ENCODE measurements at places on chromosomes 2 and 18.

GRCh38 chr2:151171186-151171585 is 90.5 kb downstream of the RBM43 start:
- no peak for DNase-seq

- no peak for DNase-seq
These were observed 16.4 kb downstream of the POU3F3 start for GRCh38 chr2:104870100-104870975.

GRCh38 chr2:121360566-121361300 is 75.7 kb upstream of the TFCP2L1 start:
- peak; percentile 18 for DNase-seq

DNA sequence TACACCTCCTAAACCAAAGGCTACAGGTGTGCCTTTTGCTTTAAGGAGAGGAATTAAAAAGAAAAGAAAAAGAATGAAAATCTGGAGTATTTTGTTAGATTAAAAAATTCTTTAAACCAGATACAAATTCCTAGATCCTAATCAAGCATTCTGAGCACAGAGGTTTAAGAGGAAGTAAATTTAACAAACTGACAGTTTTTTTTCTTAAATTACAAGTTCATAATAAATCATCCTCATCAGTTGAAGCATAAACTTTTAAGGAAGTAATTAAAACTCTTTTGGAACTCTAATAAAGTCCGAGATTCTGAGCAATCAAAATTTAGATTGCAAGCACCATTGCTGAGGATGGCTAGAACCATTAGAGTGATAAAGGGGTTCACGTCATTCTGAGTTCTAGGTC is 75.1 kb downstream of the POLE4 start:
- DNase-seq: no peak

DNA sequence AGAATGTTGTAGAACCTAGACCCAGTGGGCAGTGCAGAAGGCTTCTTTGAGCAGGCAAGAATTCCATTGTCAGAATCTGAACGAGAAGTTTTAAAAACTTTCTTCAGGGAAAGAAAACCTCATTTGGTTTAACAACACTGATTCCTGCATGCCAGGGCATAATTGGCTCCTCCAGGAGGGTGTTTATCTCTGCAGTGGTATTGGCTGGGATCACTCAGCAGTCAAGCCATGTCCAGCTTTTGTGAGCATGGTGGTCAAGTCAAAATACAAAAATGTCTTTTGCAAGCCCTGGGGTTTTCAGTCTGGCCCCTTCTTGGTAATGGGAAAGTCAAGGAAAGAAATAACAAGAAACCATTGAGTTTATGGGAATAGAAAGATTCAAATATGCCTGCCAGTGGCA is 28.3 kb downstream of the FHOD3 start:
- DNase-seq: no peak

DNA sequence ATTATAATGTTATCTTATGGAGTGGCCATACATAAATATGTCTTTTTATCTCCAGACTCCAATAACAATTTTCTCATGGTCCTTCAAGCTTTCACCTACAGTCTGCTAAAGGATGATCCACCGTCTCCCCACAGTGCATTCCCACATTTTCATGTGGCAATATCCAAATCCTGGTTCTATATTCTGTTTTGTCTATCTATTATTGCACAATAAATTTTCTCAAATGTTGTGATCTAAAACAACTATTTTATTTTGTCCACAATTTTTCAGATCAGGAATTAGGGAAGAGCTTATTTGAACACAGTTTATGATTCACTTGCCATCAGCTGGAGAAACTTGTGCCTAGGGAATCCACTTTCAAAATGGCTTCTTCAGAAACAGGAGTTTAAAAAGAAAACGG is 614.4 kb upstream of the TMEFF2 start:
- DNase-seq: no peak

DNA sequence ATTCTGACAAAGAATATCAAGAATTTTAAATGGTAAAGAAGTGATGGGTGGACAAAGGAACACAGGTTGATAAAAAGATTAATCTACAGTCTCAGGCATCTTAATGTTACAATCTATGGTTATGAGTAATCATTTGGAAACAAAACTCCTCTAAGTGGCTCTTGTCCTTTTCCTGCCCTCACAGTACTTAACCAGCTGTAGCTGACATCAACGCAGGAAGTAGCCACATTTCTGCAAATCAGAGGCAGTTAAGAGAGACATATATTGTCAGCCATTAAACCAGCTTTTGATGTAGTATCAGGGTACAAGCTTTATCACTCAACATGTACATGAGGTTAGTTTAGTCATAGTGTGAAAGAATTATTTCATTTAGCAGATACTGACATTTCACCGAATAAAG is 244.6 kb downstream of the NR4A2 start:
- DNase-seq: no peak

GRCh38 chr2:17637131-17637906 is 96.8 kb downstream of the VSNL1 start:
- DNase-seq: no peak

All from glomerular endothelial cell (primary cell).